ENCODE measurements at places on chromosomes 1 and 21.

DNA sequence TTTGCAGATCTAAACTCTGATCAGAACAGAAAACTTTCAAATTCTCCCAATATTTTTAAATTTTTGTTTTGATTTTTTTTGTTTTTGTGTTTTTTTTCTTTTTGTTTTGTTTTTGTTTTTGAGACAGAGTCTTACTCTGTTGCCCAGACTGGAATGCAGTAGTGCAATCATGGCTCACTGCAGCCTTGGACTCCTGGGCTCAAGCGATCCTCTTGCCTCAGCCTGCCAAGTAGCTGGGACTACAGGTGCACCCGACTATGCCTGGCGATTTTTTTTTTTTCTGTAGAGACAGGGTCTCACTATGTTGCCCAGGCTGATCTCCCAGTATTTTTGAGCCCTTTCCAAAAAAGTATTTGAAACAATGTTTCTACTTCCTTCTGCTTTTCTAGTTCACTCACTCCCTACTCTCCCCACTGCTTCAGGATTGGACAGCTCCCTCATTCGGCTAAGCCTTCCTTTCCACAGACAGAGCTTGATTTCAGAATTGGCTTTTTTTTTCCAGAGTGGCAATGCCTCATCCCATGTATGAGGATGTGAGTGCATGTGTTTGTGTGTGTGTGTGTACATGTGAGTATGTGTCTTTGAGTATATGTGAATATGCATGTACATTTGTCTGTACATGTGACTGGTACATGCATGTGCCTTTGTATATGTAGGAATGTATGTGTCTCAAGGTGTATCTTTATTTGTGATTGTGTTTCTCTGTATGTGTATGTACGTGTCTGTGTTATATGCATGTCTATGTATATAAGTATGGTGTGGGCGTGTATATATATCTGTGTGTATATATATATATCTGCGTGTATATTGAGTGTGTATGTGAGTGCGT lies 11.9 kb downstream of the LHX4 start:
- no peak for DNase-seq

DNA sequence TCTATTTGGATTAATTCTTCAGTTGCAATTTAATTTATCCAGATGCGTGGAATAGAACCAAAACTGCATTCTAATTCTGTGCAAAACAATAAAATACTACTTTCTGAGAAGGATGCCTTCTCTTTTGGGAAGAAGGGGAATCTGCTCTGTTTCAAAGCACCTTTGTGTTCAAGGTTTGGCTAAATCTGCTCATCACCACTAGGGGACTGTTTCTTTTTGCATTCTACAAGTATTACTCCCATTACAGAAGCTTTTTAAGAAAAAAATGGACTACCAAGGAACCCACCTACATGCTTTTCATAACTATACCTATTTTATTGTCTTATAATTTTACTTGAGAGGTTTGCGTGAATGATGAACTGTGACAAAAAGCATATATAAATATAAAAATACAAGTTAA lies 18.2 kb downstream of the MRPS6 start:
- DNase-seq = no peak

- no peak for DNase-seq
Observed at GRCh38 chr1:2837823-2838222, 36.3 kb upstream of the TTC34 start.

DNA sequence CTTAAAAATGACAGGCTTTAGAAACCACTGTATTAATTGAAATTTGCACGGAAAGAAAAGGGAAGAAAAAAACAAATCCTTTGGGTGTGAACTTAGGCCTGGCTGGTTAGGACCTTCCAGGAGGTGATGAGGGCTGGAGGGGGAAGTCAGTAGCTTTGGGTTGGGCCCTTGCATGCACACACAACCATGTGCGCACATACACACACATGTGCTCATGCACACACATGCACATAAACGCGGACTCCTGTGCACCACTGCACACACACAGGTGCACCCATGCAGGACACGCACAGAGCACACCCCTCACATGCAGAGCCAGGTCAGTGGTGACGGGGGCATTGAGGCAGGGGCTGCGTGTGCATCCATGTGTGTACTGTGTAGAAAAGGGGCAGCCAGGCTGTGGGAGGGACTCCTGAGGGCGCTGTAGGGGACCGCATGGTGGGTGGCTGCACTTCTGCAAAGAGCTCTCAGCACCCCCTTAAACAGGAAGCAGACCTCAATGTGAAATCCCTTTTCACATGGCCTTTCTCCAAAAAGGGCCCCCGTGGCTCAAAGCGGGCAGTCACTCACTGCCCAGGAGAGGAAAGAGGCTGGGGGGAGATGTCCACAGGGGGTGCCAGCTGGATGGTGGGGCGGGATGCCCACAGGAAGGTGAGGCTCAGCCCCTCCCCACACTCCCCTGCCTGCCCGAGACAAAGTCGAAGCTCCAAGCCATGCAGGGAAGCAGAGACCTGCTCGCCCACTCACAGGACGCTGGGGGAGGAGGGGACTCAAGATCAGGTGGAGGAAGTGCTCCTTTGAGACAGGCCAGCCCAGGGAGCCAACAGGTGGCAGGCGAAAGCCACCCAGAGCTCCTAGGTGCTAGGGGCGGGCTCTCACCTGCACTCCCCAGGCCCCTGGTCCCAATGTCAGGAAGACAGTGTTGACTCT lies 95.2 kb downstream of the ITPKB start:
- DNase-seq = no peak

DNA sequence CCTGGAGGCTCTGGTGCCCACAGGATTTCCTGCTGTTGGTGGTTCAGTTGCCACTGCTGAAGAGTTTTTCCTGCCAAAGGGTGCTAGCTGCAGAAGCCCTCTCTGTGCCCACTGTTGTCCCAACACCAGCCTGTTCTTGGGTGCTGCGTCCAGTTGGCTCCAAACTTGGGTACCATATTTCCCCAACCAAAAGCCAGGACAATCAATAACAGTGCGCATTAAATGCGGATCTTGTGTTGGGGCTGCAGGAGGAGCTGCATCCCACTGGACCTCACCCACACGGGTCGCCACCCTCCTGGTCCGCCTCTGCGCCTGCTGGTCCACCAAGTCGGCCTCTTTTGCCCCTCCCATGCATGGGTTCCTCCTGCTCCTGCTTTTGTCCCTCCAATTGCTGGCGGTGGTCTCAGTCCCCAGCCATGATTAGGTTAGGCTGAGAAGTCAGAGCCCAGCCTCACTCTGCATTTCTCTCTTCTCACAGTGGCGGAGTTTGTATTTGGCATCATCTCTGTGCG lies 9.8 kb downstream of the ABCG1 start:
- DNase-seq = no peak

Data from stimulated activated CD4-positive, alpha-beta T cell treated with anti-CD3 and anti-CD28 coated beads, TNF-alpha, amount 100 ng/mL, for 4 hours (primary cell).